Stimulated activated CD8-positive, alpha-beta memory T cell treated with anti-CD3 and anti-CD28 coated beads, Interleukin-15, amount 100 ng/mL, for 48 hours (primary cell): ENCODE measurements at places on chromosomes 6 and 20.

GRCh38 chr20:57013741-57014140 is 252.7 kb downstream of the BMP7 start:
- DNase-seq, result no peak

DNA sequence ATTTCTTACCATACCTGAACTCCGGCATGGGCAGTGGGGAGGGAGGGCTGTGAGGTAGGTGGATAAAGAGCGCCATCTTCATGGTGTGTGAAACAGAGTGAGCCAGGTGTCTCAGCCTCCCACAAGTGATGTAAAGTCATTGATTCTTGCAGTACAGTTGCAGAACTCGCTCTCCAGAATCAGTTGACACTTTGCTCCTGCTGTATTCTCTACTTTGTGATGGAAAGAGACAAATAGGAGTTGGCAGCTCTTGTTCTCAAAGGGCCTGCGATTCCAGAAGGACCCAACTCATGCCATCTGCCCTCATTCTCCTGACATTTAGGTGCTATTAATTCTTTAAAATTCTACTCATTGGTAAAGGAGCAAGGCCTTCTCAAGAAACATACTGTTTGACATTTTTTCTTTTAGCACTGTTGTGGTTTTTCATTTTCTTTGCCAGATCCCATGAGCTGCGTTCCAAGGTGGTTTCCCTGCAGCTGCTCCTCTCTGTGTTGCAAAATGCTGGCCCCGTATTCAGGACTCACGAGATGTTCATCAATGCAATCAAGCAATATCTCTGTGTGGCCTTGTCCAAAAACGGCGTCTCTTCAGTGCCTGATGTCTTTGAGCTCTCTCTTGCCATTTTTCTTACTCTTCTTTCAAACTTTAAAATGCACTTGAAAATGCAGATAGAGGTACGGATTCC is 49.3 kb downstream of the ARFGEF2 start:
- DNase-seq, result no peak

DNA sequence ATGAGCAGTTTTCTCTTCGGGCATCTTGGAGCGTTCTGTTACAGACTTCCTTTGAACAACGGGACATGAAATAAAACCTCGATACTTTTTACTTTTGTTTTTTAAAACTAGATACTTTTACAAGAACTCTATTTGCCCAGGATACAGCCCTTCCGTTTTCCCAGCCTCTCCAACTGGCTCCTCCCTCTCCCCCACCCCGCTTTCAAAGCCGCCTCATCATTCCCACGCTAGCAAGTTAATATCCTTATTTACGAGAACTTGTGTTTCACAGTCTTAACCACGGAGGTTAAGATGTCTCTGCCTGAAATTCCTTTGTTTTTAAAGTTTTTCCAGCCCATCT is 241 bp upstream of the CFAP206 start:
- no peak for DNase-seq

DNA sequence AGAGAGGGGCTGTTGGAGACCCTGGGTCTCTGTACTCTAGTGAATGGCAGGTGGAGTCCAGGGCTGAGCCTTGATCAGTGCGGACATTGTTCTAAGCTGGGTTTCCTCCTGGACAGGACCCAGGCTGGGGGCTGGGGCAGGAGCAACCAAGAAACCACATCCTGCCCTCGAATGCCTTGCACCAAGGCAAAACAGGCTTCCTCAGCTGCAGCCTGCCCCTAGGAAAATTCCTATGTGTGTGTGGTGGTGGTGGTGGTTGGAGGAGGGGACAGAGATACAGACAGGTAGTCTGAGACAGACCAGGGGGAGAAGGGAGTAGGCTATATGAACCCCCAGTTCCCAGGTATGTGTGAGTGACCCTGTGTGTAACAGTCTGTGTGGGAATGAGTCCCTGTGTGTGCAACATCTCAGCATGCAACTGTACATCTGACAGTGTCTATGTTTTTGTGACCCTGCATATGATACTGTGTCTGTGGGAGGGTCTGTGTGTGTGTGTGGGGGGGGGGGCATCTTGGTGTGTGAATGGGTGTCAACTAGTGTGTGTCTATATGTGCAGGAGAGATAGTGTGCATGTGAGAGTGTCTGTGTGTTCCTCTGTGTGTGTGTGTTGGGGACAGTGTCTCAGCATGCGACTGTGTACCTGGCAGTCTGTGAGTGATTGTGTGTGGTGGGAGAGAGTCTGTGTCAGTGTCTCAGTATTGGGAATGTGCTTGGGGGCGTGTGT is 3.0 kb downstream of the GLP1R start:
- DNase-seq, result no peak

- no peak for DNase-seq
Observed at GRCh38 chr20:1897965-1898464, 2.8 kb downstream of the SIRPA start.

DNA sequence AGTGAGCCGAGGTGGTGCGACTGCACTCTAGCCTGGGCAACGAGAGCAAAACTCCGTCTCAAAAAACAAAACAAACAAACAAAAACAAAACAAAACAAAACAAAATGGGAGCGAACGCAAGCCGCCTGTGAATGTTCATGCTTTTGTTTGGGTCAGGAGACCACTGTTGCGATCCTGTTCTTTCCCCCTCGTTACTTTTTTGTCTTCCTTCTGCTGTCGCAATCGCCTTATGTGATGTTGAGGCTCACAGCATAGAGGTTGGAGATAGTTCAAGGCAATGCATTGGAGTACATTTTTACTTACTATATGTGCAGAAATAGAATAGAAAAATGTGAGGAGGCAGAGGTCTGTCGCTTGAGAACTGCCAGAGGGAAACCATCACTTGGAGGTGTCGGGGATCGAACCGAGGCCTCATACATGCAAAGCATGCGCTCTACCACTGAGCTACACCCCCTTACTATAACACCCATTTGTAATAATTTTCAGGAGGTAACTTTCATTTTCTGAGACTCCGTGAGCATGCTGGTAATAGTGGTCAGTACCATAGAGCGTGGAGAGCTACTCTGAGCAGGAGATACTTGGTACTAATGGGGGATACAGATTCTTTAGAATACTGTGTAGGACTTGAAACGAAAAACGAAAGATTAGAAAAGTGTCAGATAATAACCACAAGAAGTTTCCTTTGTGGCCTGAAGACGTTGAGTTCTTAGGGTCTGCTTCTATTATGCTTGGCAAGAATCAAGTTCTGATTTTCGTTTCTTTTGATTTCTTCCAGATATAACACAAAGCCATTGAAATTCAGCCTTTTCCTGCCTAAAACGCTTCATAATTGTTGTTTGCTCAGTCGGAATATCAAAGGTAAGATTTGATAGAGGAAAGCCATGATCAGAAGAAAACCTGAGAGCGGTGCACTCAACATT is 121.1 kb downstream of the TRIM27 start:
- no peak for DNase-seq

DNA sequence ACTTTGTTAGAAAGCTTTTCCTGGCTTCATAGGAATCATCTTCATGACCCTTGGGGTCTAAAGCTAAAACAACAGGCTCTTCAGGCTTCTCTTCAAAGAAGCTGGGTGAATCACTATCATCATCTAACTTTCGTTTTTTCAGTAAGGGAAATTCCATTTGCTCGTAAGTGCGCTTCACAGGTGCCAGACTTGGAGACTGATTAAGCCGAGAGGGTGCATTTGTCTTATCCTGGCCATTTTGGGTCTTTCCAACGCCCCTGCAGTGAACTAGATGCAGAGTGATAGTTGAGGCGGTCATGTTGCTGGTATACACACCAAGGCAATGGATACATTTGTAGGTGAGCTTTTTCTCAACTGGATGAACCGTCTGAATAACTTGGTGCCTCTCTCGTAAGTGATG is 38.8 kb downstream of the ADNP start:
- DNase-seq, result no peak
